ENCODE measurements at places on chromosomes 2 and 18. TPM values are rescaled to one million over a fixed set of nuclear protein-coding genes. Genes with fewer than 3 reads are reported as not detected.

The DPYSL5 gene
- 0.37 TPM for polyA plus RNA-seq

The TDRD15 gene
- not detected for polyA plus RNA-seq

The ELOA2 gene
- polyA plus RNA-seq = not detected

- no peak for DNase-seq
Measured at GRCh38 chr18:54952026-54952425, 7.2 kb downstream of the CCDC68 start.
